ENCODE measurements at places on chromosomes 1 and 21.

GRCh38 chr1:53110370-53111072, 31.9 kb downstream of the SLC1A7 start:
- DNase-seq, result peak; percentile 88

- peak; percentile 31 for DNase-seq
Observed at GRCh38 chr1:154478639-154479038, 23.4 kb upstream of the TDRD10 start.

GRCh38 chr1:19209439-19209989, 552 bp downstream of the UBR4 start:
- DNase-seq, result peak; percentile 31

- no peak for DNase-seq
Observed at GRCh38 chr1:154798645-154799044, 71.4 kb downstream of the KCNN3 start.

GRCh38 chr1:23554127-23554480, 5.2 kb downstream of the ID3 start:
- no peak for DNase-seq

DNA sequence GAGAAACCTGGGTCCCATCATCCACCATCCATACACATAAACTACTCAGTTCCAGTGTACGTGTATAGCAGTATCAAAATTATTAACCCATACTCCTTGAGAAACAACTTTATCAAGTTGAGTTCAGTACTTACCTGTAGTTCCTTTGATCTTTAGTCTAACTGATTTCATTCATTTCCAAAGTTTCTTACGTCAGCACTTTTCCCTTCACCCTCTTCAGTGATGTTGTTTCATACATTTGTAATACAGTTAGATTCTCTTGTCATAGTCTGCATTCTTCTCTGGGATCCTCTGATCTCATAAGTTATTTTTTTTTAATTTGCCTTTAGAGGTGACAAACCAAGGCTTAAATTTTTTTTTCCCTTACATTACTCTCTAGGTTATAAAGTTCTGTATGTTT, 143.2 kb downstream of the PIK3R3 start:
- DNase-seq, result no peak

DNA sequence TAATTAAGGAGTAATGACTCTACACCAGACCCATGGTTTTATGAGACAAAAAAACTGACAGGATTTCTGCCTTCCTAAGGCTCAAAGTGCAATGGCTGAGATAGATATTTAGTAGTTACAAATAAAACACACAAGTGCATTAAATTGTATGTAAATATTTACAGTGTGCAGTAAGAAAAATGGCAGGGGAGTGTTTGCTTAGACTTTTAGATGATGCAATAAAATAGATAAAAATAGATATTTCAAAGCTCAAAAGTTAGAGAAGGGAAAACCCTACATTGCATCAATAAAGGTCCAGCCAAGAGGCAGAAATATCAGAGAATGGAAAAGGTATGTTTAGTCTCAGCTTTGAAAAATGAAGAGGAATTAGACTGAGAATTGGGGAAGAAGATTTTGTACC, 226.3 kb upstream of the FGGY start:
- no peak for DNase-seq
